Epithelial cell of umbilical artery (primary cell): ENCODE measurements at places on chromosomes 13 and 19. TPM values are rescaled to one million over a fixed set of nuclear protein-coding genes. Genes with fewer than 3 reads are reported as not detected.

Gene FTL
- total RNA-seq, result 777 and 969 TPM in 2 replicates

Gene SIN3B
- 23.1 and 29.6 TPM in 2 replicates for total RNA-seq

Gene LYPD5
- total RNA-seq, result 0.32 and 0.46 TPM in 2 replicates

Gene TMEM272
- not detected in 2 replicates for total RNA-seq

Gene ZNF100
- 4.2 and 5.9 TPM in 2 replicates for total RNA-seq

Gene THOP1
- 86.1 and 119 TPM in 2 replicates for total RNA-seq

Gene TYK2
- total RNA-seq, result 59.1 and 82.8 TPM in 2 replicates

Gene PSG6
- not detected in 2 replicates for total RNA-seq

Gene ZNF414
- total RNA-seq, result 2.6 and 3.3 TPM in 2 replicates

Gene DAZAP1
- 69.9 and 76.7 TPM in 2 replicates for total RNA-seq

Gene LILRB3
- total RNA-seq, result not detected in 2 replicates

Gene ZNF835
- under 0.01 and 0.15 TPM in 2 replicates for total RNA-seq

Gene RLN3
- not detected in 2 replicates for total RNA-seq

Gene IZUMO1
- total RNA-seq, result 0.30 and 0.32 TPM in 2 replicates

Gene ZNF555
- 3.9 and 6.8 TPM in 2 replicates for total RNA-seq

Gene F10
- total RNA-seq, result not detected in 2 replicates

Gene TRPM4
- 11.2 and 12.3 TPM in 2 replicates for total RNA-seq

Gene SLC5A5
- not detected in 2 replicates for total RNA-seq

Gene HSH2D
- 0.30 TPM in 1 of 2 replicates, not detected in the other for total RNA-seq

Gene LIM2
- total RNA-seq, result not detected in 2 replicates

Gene SF3A2
- total RNA-seq, result 24.9 and 39.0 TPM in 2 replicates

Gene RDH8
- total RNA-seq, result not detected in 2 replicates

Gene ZSCAN4
- not detected in 2 replicates for total RNA-seq

Gene RAD23A
- total RNA-seq, result 50.0 and 66.1 TPM in 2 replicates

Gene KLHL1
- total RNA-seq, result not detected in 2 replicates

Gene OR10H1
- not detected in 2 replicates for total RNA-seq

Gene HCST
- not detected in 2 replicates for total RNA-seq

Gene ACER1
- total RNA-seq, result not detected in 2 replicates
